Activated CD4-positive, alpha-beta T cell treated with anti-CD3 and anti-CD28 coated beads, Interleukin-2, amount 50 U/mL, for 1 hour (primary cell): ENCODE measurements at places on chromosomes 7 and 10.

DNA sequence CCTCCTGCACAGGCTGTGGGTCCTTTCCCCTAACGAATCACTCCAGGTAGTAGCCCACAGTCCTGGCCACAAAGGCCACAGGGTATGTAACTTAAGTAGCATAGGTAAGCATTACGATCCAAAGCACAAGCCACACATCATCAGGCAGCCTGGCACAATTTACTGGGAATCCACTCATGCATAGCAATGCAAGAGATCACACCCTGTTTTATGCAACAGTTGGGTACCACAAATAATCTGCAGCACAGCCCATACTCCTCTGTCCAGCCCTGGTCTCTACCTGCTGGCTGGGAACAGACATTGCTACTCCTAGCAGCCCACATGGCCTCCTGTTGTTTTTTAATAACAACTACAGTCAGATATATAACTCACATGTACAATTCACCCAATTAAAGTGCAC is 34.3 kb downstream of the SRPK2 start:
- no peak for DNase-seq

GRCh38 chr7:130974794-130975193 is 240.8 kb upstream of the KLF14 start:
- no peak for DNase-seq

DNA sequence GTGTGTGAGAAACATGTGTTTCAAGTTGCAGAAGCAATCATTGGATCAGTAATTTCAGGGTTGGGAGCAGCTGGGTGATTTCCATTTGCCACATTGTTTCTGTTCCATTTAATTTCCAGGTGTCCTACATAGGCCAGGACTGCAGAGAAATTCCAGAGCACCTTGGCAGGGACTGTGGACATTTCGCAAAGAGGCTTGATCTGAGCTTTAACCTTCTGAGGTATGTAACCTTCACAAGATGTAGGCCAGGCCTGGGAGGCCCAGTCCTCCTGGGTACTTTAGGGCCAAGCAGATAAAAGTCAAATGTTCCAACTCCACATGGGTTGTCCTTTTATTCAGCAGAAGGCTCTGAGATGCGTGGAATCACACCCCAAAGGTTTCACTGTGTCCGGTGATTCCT is 6.9 kb downstream of the LRMDA start:
- no peak for DNase-seq

DNA sequence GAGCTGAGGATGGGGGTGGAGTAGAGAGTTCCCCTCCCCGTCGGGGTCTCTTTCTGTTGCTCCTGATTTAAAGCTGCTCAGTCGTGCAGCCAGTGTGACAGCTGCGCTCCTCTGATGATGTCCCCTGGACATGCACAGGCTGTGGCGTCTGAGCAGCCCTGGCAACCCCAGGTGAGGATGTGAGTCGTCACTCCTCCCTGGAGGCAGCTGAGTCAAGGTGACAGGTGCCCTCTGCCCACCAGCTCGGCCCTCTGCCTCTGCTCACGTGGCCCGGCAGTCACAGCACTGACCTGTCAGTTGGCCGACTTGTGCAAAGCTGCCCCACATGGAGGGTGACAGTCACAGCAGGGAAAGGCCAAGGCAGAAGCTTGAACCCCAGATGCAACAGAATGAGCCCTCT is 33.9 kb downstream of the ANXA8 start:
- DNase-seq = no peak

DNA sequence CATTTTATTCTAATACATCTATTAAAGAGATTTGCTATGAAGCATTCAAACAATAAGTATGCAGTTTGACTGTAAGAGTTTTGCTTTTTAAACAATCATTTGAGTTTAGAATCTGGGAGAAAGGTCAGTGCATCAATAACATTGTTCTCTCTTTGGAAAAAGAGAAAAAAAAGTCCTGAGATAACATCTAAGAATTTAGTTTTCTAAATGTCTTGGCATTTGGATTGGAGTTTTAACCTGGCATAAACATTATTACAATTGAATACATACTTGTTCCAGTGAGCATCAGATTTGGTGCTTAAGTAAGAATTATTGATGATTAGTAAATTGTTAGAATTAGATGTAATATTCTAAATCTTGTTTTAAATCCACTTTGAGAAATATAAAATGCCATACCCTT is 47.2 kb upstream of the AKR1E2 start:
- no peak for DNase-seq

DNA sequence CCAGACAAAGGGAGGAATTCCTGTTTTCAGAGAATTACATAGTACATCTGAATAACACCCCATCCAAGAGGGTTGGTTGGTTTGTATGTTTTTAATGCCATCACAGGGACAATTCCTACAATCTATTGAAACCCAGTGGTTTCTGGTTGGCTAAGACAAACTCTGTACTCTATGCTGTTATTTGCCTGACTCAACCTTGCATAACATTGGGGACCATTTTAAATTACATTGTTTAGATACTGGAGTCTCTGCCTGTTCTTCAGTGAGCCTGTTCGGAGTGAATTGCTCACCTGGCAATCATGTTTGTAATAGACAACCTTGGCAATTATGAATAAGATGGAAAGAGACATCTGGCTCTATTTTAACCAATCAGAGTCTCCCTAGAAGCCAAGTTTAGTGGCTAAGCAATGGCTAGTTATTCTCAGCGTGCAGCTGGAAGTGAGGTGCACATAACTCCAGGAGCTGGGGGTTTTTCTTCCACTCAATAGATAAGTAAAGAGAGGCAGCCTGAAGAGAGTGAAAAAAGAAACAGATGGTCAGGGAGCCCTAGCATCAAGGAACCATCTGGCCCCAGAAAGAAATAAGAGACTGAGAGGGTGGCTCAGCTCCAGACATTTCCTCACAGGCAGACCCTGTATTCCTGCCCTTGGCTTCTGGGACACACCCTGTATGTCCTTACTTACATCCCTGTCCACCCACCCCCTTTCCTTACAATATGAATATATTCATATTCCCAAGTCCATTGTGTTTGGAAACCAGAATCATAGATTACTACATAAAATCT is 21.2 kb upstream of the SLC35G1 start:
- no peak for DNase-seq

DNA sequence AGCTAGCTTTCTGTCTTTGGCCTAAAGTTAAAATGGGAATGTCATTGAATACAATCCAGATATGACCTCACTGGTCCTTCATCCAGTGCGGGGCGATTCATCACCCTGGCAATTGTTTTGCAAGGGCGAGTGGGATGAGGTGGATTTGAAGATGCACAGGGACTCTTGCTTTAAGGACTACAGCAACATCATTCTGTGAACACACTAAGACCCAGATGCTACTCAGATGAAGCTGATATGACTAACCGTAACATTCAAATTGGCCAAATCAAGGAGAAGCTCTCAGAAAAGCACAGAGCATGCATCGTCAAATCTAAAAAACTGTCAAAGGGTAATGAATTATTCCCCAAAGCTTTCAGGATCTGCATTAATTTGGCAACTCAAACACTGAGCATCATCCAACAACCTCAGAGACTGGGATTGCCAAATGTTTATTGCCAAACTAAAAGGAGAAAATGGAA is 12.8 kb downstream of the CPA1 start:
- DNase-seq = no peak
